Stimulated activated CD4-positive, alpha-beta T cell treated with anti-CD3 and anti-CD28 coated beads, Interleukin-1b, Interleukin-23, amount 100 ng/mL, for 4 hours (primary cell): ENCODE measurements at places on chromosomes 6 and 20.

DNA sequence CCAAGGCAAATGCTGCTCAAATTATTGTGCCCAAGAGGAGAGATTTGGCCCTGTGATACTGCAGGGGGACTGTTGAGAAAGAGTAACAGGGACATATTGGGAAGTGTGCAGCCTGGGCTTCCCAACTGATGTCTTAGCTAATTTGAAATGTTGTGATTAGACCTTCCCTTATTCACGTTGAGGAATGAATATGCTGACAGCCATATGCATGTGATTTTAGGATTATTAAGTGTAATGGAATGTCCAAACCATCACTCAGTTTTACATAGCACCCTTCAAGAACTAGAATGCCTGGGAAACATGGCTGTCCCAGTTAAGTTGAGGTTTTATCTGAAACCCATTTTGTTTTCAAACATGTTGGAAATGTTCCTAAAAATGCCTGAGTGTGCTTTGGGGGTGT, 81.4 kb downstream of the CARMIL1 start:
- DNase-seq: no peak

DNA sequence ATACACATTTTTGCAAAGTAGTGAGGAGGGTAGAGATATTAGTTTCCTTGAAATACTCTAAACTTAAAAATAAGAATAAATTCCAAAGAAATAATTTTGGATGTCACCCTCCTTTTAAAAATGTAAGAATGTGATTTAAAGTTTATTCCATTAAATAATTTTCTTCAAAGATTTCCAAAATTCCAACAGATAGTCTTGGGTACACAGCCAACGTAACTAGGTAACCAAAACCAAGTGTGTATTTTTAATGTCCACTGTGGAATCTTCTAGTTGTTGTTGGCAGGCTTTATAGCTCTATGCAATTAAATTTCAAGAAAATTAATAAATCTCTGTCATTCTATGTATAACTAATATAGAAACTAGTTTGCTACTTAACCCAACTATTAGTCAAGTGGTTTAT, 101.3 kb downstream of the COL21A1 start:
- DNase-seq: no peak

DNA sequence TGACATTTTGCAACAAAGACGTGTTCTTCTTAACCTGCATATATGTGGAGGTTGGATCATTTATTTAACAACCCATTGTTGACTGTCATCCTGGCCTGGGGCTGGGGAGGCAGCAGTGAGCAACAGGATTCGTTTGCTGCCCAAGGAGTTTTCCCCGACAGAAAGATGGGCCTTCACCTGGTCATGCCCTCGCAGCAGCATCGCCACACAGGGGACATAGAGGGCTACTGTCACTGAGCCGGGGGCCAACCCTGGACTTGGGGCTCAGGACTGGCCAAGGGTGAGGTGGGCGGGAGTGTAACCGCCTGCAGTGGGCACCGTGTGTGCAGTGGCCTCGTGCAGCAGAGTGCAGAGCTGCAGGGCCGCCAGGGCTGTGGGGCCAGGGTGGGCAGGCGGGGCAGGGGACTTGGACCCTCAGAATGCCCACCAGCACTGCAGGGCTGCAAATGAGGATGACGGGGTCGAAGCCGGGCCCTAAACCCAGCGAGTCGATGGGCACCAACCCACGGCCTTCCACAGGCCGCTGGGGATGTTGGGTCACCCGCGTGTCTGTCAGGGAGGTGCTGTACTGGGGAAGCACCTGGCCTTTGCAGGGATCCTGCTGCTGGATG, 11.8 kb downstream of the DUSP22 start:
- no peak for DNase-seq

GRCh38 chr6:139099984-139100383, 34.9 kb upstream of the HECA start:
- no peak for DNase-seq

GRCh38 chr6:90293319-90293953, 3.2 kb downstream of the BACH2 start:
- no peak for DNase-seq

- no peak for DNase-seq
These were observed 13.3 kb downstream of the TP53INP2 start for GRCh38 chr20:34717230-34718095.

- DNase-seq: no peak
These were observed 8.2 kb upstream of the RAE1 start for GRCh38 chr20:57342829-57343228.

- no peak for DNase-seq
These were observed 161.8 kb downstream of the SCML4 start for GRCh38 chr6:107662333-107662732.
